ENCODE measurements at places on chromosomes 2 and 18. TPM values are rescaled to one million over a fixed set of nuclear protein-coding genes. Genes with fewer than 3 reads are reported as not detected.

DNA sequence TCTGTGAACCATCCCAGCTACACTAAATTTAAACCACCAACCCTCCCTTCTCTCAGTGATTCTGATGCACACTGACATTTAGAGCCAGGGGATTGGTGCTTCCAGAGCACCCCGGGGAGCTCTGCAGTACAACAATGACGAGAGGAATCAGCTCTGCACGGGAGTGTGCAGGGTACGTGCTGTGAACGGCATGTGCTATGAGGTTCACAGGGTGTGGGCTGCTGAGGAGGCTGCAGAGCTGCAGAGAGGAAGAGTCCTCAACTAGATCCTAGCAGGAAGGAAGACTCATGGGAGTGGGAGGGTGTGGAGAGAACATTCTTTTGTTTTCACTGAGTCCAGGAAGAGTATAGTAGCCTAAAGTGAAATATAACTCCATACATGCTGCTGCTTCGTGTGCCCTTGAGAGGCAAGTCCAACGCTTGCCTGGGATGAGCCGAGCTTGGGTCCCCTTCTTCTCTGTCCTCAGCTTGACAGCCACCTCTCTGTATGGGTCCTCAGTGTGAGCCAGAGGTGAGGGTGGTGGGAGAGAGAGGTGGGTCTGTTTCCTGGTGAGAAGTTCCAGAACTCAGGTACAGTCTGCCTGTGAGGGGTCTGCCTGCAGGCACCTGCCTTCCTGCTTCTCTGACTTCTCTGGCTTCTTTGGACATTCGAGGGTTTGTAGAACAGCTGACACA is 118.8 kb downstream of the CTIF start:
- DNase-seq: no peak

The SRD5A2 gene
- not detected for total RNA-seq

DNA sequence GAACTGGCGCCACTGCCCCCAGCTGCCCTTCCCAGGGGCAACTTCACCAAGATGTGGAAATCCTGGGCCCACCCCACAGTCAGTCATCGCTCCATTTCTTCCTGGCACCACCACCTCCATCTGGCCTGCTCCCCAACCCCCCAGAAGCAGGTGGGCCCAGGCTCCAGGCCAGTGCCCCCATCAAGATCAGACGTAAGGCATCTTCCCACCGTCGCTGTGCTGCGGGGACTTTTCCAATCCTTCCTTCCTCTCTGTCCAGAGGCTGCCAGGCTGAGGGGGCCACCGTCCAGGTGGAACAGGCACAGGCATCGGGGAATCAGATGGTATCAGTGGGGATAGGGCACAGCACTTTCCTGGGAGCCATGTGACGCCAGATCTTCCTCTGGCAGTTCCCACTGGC is 8.1 kb downstream of the PRLH start:
- no peak for DNase-seq

DNA sequence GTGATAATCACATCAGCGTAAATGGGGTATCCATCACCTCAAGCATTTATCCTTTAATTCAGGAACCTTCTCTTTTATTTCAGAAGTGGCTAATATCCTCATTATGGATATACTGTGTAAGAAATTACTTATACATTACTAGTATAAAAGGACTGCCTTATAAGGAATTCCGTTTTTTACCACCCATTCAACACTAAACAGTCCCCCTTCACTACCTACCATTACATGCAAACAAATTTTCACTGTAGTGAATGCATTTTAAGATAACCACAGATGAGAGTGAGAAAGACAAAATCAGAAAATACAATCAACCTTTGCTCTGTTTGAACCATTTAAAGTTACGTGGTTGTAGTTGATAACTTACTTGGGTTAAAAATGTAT is 551.2 kb downstream of the RNF144A start:
- no peak for DNase-seq

DNA sequence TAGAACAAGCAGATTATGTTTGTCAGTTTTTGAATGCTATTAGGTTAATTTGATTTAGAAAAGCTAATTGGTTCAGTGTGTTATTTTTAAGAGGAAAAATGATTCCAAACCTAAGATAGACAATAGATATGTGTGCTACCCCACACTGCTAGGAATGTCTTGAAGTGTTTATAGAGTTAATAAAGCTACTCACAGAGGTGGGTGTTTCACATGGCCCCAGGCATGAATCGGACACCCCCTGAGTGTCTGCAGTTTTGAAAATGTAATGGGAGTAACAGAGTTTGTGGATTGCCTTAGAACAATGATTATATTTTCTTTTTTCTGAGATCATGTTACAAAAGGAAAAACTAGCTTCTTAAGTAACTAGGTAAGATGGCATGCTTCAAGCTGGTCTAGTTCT is 348.3 kb downstream of the ADCYAP1 start:
- DNase-seq: no peak

DNA sequence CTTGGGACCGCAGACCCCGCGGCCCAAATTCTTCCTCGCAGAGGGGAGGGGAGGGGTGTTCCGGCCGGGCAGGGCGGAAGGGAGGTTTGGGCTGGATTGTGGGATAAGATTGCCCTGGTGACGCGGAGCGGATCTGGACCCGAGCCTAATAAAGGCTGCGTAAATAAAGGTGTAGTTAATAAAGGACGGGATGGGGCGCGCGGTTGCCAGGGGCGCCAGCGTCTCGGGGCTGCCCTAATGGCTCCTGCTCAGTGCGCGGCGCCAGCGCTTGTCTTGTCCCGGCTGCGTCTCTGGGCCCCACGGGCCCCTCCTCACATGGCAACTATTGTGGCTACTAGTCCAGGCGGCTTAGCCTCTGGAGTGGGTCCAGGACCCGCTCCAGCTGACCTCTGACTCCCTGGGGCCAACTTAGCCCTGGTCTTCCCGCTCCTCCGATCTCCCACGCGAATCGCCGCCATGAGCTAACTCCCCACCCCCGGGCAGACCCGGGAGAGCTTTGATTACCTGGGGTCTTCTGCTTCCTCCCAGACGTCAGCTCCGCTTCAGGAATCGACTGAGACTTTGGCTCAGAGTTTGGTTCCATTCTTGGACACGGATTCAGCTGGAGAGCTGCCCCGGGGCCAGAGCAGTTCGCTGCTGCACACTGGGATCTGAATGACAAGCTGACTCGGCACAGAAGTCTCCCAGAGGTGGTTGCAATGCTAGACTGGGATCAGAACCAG is 36.5 kb downstream of the SLC25A52 start:
- DNase-seq: no peak

DNA sequence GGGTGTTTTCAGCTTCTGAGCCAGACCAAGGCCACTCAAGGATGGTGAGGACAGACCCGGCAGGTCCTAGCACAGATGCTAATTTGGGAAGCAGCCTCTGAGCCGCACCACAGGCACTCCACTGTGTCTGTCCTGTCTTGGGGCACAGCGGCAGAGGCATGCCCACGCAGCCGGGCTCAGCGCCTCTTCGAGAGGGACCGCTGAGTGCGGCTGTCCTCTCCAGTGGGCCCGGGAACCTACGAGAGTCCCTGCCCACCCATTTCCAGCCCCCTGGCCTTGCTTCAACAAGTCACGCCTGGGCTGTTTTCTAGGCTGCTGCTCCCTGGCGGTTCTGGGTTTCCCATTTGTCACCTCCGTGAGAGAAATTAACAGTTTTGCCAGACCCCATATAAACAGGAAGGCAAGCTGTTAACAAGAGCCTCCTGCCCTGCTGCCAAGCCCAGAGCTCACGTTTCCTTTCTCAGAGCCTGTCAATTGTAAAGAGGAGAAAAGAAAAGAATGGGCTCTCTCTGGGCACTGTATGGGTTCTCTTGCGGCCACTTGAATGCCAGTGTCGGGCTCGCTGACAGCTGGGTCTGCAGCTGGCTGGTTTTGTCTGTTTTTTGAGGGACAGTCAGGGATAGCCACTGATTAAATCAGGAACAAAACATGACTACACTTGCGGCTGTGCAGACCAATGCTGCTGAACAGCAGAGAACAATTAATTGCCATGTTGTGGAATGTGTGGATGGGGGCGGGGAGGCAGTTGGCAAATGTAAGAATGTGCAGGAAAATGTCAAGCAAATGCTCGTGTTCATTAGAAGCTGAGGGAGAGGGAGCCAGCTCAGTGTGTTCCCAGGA is 30.6 kb downstream of the TMEM17 start:
- DNase-seq: no peak

The MBOAT2 gene
- 3.2 TPM for total RNA-seq

- DNase-seq: no peak
Measured at GRCh38 chr2:154556146-154556545, 142.3 kb upstream of the KCNJ3 start.

The ITGB6 gene
- not detected for total RNA-seq

DNA sequence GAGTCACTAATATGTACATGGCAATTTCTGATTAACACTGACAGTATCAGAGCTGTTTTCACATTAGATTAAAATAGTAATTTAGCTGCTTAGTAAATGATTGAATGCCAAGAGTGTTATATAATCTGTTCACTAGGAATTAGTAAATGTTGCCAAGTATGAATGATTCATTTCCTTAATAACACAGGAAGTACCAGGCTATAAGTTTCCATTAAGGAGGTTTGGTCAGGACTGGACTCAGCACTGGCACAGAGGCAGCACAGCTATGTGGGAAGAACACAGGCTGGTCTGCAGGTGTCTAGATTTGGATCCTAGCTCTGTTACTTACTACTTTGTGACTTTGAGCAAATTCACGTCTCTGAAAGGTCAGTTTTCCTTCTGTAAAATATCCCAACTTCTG is 97.2 kb downstream of the TDRD15 start:
- no peak for DNase-seq

The POTEC gene
- total RNA-seq: not detected

The OR6B3 gene
- total RNA-seq: not detected

DNA sequence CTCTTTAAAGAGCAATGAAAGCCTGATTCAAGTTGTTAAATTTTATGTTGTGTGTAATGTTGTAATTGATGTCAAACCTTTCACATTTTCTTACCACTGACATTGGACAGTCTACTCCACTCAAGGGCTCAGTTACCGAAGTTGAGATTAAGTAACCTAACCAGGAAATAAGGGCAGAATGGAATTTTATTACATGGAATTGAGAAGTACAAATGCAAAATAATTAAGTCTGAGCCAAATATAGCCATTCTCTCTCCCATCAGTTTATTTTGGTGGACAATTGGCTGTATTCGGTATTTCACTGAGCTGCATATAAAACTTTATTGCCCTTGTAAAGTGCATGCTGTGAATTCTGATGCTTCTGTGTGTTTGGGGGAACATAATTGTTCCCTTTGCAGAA is 231.5 kb downstream of the TTC32 start:
- no peak for DNase-seq

GRCh38 chr2:26461601-26462023 is 16.3 kb downstream of the OTOF start:
- no peak for DNase-seq

DNA sequence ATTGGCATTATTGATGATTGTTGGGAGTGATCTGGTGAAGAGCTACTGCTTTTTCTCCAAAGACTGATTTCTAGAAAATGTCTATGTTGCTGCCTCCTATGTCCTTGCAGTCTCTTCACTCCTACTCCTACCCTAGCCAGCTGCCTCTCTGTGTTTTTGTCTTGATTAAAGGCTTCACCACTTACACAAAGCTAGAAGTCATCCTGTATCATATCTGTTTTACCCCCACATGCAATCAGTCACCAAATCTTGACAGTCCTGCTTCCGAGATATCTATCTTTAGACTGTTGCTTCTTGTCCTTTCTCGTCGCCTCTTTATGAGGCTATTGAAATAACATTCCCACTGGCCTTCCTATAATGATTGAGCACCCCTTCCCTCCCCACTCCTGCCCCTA is 84.5 kb upstream of the ITGA4 start:
- no peak for DNase-seq

The SGPP2 gene
- 6.5 TPM for total RNA-seq

The SLC5A7 gene
- total RNA-seq: not detected

GRCh38 chr18:830315-830901 is 18.4 kb upstream of the YES1 start:
- no peak for DNase-seq

The SIX3 gene
- not detected for total RNA-seq

DNA sequence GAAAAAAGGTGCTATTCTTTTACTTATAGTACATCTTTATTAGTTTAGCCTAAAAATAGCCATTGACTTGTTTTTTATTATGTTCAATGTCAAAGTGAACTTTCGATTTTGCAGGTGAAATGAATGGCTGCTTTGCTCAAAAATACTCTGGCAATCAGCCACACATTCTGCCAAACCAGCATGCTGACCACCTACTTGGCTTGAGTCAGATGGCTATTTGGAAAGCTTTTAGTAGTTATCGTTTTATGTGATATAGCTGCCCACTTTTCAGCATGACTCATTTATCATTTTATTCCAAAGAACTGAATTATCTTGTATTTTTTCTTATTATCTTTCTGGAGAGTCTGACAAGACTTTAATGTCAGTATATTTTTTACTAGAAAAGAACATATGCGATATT is 1615.8 kb upstream of the TMEFF2 start:
- no peak for DNase-seq

- DNase-seq: no peak
Measured at GRCh38 chr2:25960920-25961319, 21.4 kb downstream of the KIF3C start.

DNA sequence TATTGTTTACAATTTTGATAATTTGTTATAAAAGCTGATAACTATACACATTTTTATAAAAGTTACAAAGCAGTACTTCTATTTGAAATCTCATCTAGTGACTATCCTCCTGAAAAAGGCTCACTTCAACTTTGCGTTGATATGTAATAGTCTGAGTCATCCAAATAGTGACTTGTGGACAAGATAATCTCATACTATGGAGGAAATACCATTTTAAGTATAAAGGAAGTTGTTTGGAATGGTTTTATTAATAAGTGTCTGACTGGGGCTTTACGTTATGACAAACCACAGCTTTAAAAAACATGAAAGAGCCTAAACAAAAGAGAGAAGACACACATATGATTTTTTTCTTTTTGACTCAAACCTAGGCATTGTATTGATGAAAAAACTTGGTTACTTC is 272.3 kb upstream of the COL3A1 start:
- no peak for DNase-seq

The RNF152 gene
- 0.38 TPM for total RNA-seq
